Amygdala (tissue), 56 donors: ENCODE measurements at places on chromosomes 2 and 18.

- DNase-seq: no peak
Observed at GRCh38 chr18:25825056-25825455, 265.4 kb downstream of the SS18 start.

DNA sequence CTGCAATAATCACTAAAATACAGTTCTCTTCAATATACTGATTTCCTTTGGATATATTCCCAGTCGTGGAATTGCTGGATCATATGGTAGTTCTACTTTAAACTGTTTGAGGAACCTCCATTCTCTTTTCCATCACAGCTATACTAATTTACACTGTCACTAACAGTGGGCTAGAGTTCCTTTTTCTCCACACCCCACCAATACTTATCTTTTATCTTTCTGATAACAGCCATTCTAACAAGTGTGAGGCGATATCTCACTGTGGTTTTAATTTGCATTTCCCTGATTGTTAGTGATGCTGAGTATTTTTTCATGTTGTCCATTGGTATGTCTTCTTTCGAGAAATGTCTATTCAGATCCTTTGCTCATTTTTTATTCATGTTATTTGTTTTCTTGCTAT is 68.4 kb downstream of the CERKL start:
- no peak for DNase-seq

- no peak for DNase-seq
Observed at GRCh38 chr2:150531591-150531990, 44.1 kb upstream of the RND3 start.

DNA sequence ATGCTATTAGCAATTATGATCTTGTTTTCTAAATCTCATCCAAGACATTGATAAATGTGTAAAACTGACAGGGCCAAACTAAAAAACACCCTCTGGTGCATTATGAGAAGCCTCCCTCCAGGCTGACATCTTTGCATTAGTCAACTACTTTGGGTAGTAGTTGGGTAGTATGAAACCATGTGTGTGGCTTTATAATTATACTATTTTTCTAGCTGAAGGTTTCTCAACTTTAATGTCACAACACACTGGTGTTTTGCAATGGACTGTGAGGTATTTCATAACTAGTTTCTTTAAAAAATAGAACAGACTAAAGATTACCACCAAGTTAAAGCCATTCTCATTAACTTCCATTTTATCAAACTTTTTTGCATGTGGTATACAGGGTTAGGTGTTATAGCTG is 73.1 kb upstream of the RBMS1 start:
- DNase-seq: no peak

GRCh38 chr18:41096504-41096903 is 858.5 kb upstream of the PIK3C3 start:
- DNase-seq: no peak
